Left ventricle myocardium superior (tissue), 1 donor: ENCODE measurements at places on chromosomes 3 and 15.

DNA sequence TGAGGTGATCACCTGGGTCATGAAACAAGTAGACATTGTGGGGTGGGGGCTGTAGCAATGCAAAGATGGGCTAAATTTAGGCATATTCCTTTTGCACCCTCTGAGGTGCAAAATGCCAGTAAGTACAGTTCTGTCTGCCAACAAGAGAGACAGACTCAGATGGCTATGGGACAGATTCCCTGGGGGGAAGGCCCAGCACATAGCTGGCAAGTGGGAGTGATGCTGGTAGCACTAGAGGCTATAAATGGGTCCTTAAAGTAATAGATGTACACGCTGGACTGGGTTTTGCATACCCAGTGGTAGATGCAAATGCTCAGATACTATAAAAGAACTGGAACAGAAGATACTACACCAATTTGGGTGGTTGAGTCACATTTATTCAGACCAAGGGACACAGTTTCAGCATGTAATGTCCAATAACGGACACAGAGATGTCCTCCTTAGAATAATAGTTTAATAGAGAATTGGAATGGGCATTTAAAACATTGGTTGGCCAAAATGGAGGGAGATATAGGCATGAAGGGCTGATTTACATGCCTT is 67.4 kb upstream of the RNU6-1 start:
- DNase-seq: no peak

DNA sequence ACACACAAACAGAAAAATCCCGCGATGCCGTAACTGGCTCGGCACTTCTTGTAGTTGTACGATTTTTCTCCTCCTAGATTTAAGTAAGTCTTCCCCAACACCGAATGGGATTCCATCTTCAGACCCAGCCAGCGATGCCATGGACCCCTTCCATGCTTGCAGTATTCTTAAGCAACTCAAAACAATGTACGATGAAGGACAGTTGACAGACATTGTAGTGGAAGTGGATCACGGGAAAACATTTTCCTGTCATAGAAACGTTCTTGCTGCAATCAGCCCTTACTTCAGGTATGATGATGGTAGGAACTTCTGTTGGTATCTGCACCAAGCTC is 763 bp downstream of the KBTBD8 start:
- no peak for DNase-seq

GRCh38 chr15:101156509-101157159 is 95.2 kb downstream of the CHSY1 start:
- DNase-seq: no peak

DNA sequence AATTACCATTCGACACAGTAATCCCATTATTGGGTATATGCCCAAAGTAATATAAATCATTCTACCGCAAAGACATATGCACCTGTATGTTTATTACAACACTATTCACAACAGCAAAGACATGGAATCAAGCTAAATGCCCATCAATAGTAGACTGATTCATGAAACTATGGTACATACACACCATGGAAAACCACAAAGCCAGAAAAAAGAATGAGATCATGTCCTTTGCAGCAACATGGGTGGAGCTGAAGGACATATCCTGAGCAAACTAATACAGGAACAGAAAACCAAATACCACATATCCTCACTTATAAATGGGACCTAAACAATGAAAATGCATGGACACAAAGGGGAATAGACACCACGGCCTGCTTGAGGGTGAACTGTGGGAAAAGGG is 11.1 kb upstream of the MCF2L2 start:
- DNase-seq: no peak

DNA sequence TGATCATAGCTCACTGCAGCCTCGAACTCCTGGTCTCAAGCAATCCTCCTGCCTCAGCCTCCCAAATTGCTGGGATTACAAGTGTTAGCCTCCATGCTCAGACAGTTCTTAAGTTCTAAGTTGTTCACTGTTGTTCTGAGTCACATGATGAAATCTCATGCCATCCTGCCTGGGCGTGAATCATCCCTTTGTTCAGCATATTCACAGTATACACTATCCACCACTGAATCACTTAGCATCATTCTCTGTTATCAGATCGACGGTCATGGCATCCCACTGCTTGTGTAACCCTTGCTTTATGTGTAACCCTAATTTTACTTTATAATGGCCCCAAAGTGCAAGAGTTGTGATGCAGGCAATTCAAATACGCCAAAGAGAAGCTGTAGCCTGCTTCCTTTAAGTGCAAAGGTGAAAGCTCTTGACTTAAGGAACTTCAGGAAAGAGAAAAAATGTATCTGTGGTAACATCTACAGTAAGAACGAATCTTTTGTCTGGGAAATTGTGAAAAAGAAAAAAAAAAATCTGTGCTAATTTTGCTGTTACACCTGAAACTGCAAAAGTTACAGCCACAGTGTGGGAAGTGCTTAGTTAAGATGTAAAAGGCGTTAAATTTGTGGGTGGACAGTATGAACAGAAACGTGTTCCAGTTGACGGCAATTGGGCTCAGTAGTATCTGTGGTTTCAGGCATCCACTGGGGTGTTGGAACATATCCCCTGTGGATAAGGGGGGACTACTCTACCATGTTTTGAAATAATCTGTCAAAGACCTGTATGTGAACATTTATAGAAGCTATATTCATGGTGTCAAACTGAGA is 80.6 kb downstream of the PCOLCE2 start:
- no peak for DNase-seq

DNA sequence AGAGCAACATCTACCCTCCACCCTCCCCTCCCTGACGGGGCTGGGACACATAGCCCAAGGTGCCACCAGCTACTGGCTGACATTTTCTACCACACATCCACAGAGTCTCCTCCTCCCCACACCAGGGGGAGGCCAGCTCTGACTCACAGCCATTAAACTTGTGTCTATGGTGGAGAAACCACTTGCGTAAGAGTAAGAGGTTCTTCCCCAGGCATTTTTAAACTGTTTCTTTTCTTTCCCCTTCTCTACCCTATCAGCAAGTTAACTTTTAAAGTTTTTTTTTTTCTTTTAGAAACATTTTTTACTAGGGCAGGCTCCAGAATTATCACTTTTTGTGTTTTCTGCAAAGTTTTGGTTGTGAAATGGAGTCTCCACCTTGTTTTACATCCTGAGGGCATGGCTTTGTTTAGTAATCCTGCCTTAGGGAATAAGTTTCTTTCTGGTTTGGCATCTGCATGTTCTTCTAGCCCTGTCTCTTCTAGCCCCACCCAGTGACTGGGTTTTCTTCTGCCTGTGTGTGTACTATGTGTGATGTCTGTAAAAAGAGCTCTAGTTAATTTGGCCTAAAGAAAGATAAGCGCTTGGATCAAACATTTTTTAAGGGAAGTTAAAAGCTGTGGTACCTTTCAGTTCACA is 148.8 kb upstream of the GADL1 start:
- no peak for DNase-seq

DNA sequence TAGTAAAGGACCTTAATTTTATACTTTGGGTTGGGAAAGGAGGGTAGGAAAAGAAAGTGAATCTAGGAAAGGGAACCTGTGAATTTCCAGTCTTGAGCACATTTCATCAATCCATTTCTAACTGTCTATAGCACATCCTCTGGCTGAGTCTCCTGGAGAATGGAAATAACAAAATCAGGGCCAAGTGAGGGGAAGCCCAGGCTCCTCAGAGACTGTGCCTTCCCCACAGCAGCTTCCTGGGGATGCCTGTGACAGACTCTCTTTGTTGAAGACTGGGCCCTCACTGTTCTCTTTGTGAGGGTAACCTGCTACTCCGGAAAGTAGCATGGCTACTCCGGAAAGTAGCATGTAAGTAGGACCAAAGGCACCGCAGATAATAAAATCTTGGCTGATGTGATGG is 22.6 kb upstream of the CSPG5 start:
- no peak for DNase-seq

DNA sequence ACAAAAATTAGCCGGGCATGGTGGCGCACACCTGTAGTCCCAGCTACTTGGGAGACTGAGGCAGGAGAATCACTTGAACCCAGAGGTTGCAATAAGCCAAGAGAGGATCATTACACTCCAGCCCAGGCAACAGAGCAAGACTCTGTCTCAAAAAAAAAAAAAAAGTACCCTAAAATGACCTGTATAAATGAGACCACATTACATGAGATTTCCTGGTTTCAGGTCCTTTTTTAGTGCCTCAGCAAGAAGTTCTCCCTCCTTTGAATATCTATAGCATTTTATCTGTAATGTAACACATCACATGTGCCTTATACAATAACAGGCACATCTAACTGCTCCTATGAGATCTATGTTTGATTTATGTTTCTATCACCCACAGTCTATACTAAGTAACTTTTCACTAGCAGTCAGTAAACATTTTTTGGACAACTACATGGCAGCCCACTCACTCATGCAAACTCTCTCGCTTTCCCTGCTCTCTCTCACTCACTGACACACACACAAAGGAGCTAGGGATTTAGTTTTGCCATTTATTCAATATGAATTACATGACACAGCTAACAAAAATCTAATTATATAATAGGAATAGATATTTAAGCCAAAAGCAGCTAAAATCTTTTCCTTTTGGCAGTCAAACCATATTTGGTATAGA is 34.1 kb downstream of the ADAM10 start:
- no peak for DNase-seq
